Myocyte (in vitro differentiated cells): ENCODE measurements at places on chromosomes 11 and 22.

GRCh38 chr11:71472357-71472885 is 19.4 kb downstream of the NADSYN1 start:
- DNase-seq: no peak

GRCh38 chr22:45975164-45976161 is 1.5 kb downstream of the WNT7B start:
- no peak for DNase-seq

DNA sequence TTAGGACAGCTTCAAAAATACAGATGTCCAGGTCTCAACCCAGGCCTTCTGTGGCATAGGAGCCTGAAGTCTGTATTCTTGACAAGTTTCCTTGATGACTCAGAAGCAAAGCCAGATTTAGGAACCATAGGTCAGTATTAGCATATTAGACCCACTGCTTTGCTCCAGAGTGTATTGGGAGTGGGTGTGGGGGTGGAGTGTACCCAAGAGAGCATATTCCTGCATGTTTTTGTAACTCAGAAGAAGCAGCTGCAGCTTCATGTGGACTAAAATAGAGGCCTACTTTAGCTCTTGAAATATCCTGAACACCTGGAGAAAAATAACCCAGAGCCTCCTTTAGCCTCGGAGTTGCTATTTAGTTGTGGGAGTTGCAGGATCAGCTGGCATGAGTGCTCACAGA is 106.7 kb downstream of the CCDC81 start:
- DNase-seq: peak; percentile 78

- DNase-seq: peak; percentile 59
Observed at GRCh38 chr22:44497218-44497904, 672 bp downstream of the RTL6 start.

GRCh38 chr11:126061707-126062678 is 673 bp downstream of the CDON start:
- peak; percentile 64 for DNase-seq

- no peak for DNase-seq
Observed at GRCh38 chr11:120538707-120539106, 27.2 kb downstream of the GRIK4 start.
